Karpas-422 (cell line): ENCODE measurements at places on chromosomes 5 and 9. TPM values are rescaled to one million over a fixed set of nuclear protein-coding genes. Genes with fewer than 3 reads are reported as not detected.

GRCh38 chr9:123608104-123608503 is 252.1 kb downstream of the CRB2 start:
- peak; percentile 69 for DNase-seq

GRCh38 chr5:147590096-147590495 is 80.2 kb upstream of the DPYSL3 start:
- no peak for DNase-seq

DNA sequence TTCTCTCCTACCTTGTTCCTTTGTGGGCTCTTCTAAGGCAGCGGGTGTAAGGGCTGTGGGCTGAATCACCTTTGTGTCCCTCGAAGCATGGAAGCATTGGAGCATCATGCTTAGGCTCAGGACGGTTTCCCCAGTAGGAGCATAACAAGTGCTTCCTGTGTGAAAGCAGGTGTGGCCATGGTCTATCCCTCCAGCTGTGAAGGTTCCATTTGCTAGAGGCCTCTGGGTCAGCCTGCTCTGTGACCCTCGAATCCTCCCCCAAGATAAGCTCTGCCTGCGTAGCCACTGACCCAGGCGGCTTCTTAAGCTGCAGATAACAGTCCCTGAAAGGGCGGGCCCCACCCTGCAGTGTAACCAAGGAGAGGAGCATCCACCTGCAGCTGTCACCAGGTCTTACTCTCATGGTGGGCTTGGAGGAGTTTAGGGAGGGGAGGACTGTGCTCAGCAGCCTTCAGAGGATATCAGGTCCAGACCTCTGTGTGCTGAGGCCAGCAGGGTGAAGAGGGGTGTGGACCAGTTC is 8.4 kb upstream of the NDST1 start:
- no peak for DNase-seq

GRCh38 chr5:115954144-115954543 is 8.1 kb upstream of the LVRN start:
- no peak for DNase-seq

The GAPT gene
- total RNA-seq, result 17.8 and 21.4 TPM in 2 replicates

The SLC26A2 gene
- 3.9 and 5.4 TPM in 2 replicates for total RNA-seq

- DNase-seq, result no peak
Observed at GRCh38 chr9:104776797-104777196, 12.9 kb downstream of the NIPSNAP3B start.

GRCh38 chr5:21802869-21803490 is 1050.2 kb downstream of the CDH12 start:
- DNase-seq, result peak; percentile 73

The BAAT gene
- 0.19 TPM in 1 of 2 replicates, not detected in the other for total RNA-seq

DNA sequence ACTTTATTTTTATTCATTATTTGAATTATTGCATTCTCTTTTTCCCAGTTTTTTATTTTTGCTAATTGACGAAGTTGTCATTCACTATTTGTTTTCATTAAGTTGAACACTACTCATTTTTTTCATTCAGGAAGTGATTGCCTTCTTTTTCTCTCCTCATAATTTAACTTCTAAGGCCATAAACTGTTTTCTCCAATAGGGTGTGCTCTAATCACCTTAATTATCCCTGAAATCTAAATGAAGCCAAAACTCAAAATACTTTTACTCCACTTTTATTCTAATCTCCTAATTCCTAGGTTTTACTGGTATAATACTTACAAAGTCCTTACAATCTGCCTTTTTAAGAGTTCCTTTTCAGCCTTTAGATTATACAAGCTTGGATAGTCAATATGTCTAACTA is 2.9 kb upstream of the OR13C2 start:
- peak; percentile 71 for DNase-seq

GRCh38 chr5:132202711-132203463 is 24.8 kb downstream of the P4HA2 start:
- no peak for DNase-seq

The PCDHAC2 gene
- not detected in 2 replicates for total RNA-seq

GRCh38 chr5:125154301-125155110 is 408.1 kb upstream of the ZNF608 start:
- DNase-seq, result no peak

GRCh38 chr9:114017741-114018715 is 60.1 kb downstream of the AMBP start:
- no peak for DNase-seq

The CTXN3 gene
- total RNA-seq, result not detected in 2 replicates

DNA sequence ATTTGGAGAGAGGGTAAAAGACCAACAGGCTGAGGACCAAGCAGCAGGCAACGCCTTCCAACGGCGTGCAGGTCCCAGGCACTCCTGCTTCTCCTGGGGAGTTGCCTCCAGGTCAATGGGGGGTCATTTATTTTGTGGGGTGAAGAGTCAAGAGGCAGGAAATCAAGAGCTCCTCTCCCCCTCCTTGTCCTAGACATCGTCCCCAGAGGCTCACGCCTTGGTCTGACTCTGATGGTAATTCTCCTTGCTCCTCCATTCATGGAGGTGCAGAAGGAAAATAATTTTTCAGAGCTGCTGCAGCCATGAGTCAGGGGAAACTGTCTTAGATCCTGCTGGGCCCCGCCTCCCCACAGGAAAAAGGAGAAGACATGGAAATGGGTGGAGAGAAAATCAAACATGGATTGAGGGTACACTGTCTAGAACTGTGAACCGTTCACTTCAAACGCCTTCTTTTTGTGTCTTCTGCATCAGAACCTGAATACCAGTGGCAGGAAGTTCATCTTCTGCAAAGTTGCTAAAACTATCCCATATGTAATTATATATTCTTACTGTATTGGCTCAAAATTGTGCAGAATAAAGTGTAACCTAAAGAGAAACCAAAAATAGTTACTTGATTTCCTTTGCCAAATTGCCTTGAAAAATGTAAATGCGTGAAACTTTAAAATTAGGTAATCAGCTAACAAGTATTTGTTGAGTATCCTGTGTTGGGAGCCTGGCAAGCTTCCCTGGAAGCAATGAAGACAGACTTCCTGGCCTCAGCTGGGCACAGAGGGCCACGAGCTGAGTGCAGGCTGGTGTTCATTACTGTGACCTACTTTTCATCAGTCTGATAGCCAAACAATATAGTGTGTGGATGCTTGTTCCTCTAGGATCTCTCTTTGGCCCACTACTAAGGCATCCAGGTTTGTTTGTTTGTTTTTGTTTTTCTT is 142.0 kb downstream of the CMYA5 start:
- no peak for DNase-seq

The LOX gene
- not detected in 2 replicates for total RNA-seq

DNA sequence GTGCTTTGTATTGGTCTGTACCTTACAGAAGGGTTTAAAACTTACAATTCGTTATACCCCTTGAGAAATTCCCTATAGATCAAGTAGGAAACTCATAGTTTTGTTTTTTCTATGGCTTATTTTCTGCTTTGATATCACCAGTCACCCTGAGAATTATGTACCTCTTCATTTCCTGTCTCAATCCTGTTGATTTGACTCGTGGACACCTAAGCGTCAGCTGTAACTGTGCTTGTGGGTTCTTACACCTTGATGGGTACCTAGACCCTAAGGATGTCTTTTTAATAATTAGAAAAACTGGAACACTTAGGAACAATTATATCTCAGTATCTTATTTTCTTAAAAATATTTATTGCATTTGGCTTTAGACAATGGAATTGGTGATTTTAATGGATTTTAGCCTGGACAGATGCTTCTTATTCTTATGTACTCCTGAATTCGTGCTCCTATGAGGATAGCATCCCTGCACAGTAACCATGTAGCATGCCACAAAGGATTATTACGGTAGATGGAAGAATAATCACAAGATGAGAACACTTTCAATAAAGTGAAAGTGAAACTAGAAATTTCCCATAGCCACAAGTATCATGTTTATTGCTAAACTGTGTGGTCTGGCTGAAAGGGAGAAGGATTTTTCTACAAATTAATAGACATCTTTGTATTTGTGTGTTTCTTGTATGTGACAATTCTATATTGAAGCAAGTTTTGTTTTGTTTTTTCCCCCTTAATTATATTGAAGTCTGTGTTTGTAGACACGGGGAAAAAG is 1920.3 kb upstream of the WWC1 start:
- DNase-seq, result peak; percentile 55

- no peak for DNase-seq
Observed at GRCh38 chr5:59484618-59485017, 408.9 kb downstream of the PDE4D start.

DNA sequence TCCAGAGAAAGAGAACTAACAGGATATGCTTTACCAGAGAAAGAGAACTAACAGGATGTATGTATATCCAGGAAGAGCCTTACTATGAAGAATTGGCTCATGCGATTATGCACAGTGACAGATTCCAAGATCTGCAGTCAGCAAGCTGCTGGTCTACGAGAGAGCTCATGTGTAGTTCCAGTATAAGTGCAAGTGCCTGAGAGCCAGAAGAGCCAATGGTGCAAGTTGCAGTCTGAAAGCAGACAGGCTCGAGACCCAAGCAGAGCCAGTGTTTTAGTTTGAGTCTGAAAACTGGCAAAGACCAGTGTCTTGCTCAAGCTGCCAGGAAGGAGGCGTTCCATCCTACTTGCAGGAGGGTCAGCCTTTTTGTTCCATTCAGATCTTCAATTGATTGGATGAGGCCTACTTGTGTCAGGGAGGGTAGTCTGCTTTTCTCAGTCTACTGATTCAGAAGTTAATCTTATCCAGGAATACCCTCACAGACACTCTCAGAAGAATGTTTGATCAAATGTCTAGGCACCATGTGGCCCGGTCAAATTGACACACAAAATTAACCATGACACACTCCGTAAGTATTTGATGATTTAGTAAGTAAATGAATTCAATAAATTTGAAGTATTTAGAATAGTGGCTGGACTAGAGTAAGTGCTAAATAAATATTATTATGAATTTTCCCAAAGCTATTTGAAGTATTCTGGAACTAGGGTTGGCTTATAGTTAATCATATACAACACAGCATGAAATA is 372.1 kb upstream of the SGCD start:
- no peak for DNase-seq

GRCh38 chr5:99285606-99286005 is 356.8 kb upstream of the CHD1 start:
- DNase-seq, result no peak

The C9orf153 gene
- total RNA-seq, result 2.9 TPM in 1 of 2 replicates, not detected in the other

DNA sequence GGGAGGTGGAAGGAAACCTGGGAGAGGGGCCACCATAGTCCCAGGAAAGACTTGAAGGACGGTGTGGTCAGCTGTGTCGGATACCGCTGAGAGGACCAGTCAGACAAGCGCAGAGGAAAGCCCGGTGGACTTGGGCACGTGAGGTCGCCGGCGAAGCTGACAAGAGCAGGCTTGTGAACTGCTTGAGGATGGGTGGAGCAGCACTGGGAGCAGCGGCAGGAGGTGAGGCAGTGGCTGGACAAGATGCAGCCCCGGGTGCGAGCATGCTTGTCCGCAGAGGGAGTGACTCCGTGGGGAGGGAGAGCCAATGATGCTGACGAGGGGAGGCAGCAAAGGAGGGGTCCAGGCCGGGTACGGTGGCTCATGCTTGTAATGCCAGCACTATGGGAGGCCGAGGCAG is 18.3 kb upstream of the CD74 start:
- DNase-seq, result no peak

DNA sequence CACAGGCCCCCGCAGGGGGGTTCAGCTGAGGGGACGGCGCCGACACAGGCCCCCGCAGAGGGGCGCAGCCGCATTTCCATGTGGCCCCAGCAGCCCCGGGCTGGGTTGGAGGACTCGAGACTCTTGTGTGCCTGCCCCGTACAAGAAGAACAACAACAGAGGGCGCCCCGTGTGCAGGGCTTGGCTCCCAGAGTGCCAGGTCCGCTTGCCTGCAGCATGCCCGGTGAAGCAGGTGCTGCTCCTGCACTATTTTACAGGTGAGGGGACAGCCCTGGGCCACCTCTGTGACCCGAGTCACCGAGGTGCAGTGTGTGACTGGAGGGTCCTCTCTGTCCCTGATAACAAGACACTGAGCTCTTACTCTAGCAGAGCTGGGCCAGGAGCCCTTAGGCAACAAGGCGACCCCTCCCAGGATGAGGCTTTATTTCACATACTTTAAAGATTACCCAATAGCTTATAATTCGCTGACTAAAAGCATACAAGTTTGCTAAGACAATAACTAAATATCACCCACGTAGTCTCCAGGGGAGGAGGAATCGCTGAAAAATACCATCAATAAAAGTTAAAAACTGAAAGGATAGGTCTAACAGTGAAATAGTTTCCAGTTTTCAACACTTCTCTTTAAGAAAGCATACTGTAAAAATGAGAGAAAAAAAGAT is 41.7 kb upstream of the SLC9A3 start:
- DNase-seq, result no peak

The IRGM gene
- 0.87 TPM in 1 of 2 replicates, not detected in the other for total RNA-seq

GRCh38 chr5:77844373-77844622 is 68.2 kb upstream of the TBCA start:
- no peak for DNase-seq

GRCh38 chr5:59079622-59080620 is 497.0 kb downstream of the RAB3C start:
- peak; percentile 32 for DNase-seq

The LMX1B gene
- total RNA-seq, result not detected in 2 replicates

DNA sequence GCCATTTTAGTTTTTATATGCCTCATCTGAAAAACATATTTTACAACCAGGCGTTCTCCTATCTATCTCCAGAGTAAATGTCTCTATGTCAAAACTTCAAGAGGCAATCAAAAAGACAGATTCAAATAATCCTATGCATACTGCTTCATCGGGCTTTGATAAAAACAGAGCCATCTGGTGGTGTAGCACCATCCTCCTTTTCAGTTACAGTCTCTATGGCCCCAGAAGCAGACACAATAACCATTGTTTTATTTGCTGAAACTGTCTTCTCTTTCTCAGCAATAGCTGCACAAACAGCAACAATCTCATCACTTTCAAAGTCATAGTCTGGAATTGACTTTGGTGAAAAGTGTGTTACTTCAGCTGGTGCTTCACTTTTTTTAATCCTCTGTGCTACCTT is 36.3 kb downstream of the PTGER4 start:
- no peak for DNase-seq
